ENCODE measurements at places on chromosomes 16 and 17.

DNA sequence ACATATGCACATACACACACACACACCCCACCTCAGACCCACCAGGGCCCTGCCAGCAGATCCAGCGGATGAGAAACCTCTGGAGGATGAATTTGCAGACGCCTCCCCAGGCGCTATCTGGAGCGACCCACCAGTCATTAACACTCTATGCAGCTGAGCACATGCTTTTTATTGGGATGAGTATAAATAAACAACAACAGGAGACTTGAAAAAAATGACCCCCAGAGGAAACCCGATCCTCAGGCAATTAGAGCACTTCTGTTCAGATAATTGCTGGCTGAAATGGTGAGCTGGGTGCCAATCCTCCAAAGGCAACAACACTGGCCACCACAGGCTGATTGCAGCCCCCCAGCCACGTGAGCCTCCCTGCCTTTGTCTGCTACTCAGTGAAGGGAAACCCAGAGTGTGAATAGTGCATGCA lies 32.9 kb downstream of the DYNLRB2 start:
- DNase-seq, result no peak

DNA sequence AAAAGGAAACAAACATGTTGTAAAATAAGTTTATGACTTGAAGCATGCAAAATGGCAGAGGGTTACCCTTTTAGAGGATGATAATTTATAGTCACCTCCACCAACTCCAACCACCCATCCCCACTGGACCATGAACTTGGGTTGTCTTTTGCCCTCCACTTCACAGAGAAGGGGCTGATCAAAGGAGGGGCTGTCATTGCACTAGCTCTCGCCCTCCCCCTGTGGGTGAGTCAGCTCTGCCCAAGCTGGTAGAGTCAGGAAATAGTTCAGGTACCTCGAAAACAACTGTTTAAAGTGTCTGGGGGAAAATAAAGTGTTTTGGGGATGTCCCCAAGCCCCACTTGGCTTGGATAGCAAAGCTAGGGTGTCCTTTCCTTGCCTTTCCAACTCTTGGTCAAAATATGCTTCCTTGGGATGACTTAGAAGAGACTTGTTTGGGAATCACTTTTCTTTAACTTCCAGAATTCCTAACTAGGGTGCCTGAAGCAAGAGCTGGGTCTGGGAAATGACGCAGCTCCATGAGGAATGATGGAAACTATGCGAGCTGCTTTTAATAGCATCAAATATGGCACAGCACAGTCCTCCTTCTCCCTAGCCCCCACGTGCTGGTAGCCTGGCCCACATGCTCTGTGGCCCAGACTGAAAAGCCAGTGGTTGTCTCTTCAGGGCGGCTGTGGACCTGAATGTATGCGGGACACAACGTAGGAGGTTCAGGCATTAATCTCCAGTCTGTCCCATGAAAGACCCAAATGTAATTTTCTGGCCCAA lies 40.7 kb downstream of the TBX4 start:
- no peak for DNase-seq

GRCh38 chr16:77414752-77415231 lies 20.0 kb downstream of the ADAMTS18 start:
- no peak for DNase-seq

GRCh38 chr17:46059486-46059885 lies 60.4 kb downstream of the STH start:
- DNase-seq, result no peak

DNA sequence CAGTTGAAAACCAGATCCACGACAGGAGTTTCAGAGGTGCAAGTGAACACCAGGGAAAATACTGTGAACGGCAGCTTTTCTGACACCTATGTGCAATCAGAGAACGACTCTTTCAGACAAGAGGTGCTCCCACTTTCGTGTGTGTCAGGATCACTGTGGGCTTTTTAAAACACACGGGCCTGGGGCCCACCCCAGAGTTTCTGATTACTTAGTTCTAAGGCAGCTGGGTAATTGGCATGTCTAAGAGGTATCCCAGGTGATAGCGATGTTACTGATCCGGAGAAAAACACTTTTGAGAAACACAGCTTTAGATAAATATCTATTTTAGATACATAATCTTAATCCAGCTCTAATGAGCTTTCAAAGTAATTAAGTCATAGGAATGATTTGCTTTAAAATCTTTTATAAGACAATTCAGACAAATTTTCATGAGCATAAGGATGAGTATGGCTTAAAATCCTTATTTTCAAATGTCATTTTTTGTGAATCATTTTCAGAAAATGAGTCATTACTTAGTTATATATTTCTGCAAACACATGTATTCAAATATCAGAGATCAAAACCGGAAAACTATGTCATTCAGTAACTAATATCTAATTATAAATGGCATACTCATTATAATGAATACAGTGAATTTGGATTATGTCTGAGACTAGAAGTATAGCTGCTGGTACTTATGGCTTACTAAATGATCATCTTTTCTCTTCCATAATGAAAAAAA lies 217.9 kb upstream of the PSMD7 start:
- no peak for DNase-seq

GRCh38 chr16:25087761-25088160 lies 23.8 kb upstream of the LCMT1 start:
- DNase-seq, result no peak

GRCh38 chr16:68346892-68347480 lies 36.2 kb downstream of the PRMT7 start:
- no peak for DNase-seq

- DNase-seq, result peak; percentile 75
Measured at GRCh38 chr16:3029491-3030221, 5.8 kb downstream of the THOC6 start.

- no peak for DNase-seq
Measured at GRCh38 chr16:30720694-30721093, 21.7 kb downstream of the SRCAP start.

- no peak for DNase-seq
Measured at GRCh38 chr17:18356624-18357023, 6.7 kb downstream of the SHMT1 start.

DNA sequence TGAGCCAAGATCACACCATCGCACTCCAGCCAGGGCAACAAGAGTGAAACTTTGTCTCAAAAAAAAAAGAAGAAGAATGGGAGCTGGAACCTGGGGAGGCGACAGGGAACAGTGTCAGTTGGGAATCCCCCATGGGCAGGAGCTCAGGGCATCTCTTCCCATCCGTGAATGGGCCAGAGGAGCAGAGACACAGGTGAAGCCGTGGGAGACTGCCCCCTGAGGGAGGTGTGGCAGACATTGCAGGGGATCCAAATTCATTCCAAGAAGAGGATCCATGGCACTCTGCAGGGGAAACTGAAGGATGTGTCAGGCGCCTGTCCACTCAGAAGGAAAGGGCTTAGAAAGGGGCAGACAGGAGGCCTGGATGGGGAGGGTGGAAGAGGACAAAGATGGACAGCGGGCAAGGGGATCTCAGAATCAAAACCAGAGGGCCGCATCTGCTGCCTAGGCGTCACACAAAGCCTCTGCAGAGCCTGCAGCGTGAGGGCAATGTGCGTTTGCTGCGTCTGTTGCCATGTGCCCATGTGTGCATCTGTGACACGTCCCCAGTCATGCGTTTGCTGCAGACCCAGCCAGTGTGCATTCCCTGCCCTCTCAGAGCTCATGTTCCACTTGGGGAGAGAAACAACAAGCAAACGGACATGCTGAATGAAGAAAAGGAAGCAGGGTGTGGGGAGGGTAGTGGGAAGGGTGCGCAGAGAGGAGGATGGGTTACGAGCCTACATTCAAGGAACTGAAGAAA lies 30.6 kb upstream of the TNRC6C start:
- no peak for DNase-seq

- no peak for DNase-seq
Measured at GRCh38 chr17:80737106-80738019, 192.7 kb downstream of the RPTOR start.

GRCh38 chr17:32831627-32832243 lies 45.2 kb downstream of the MYO1D start:
- no peak for DNase-seq

GRCh38 chr16:31700530-31701388 lies 172.8 kb upstream of the ZNF267 start:
- peak; percentile 88 for DNase-seq

- DNase-seq, result peak; percentile 6
Measured at GRCh38 chr16:49431040-49431439, 57.4 kb downstream of the C16orf78 start.

- DNase-seq, result peak; percentile 73
Measured at GRCh38 chr17:67390646-67391361, 13.7 kb downstream of the PITPNC1 start.

DNA sequence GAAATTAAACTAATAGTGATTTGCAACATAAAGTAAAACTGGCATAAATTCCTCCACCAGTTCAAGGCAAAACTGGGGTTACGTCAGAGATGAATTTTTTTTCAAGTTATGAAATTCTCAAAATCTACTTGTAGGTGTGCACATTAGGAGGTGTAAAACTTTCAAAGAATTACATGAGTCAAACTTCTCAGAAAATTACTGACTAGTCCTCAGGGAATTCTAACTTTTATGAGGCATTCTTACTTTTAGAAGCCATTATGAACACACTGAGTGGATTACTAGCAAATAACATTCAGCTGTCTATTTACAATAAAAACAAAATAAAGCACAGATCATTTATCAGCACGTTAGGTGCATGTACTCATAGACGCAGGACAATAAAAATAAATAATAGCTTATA lies 348.7 kb downstream of the CDH11 start:
- DNase-seq, result no peak

GRCh38 chr17:71118039-71118438 lies 948.7 kb downstream of the KCNJ2 start:
- no peak for DNase-seq

DNA sequence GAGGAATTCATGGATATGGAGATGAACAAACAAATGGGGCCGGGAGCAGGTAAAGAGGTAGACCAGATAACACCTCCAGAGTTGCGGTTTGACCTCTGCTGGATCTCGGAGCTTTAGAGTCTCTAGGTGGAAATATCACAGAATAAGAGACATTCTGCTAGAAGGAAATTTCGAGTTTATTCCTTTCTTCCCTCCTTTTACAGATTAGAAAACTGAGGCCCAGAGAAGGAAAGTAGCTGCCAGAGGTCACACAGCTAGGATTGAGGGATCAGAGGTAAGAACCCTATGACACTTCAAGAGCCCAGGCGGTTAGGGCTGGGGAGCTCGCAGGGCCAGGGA lies 7.7 kb upstream of the COL1A1 start:
- DNase-seq, result no peak

GRCh38 chr16:54424043-54424451 lies 137.5 kb upstream of the IRX3 start:
- no peak for DNase-seq

- no peak for DNase-seq
Measured at GRCh38 chr16:48317026-48317425, 68.2 kb downstream of the SIAH1 start.

- DNase-seq, result no peak
Measured at GRCh38 chr17:5488752-5489151, 2.4 kb downstream of the MIS12 start.

DNA sequence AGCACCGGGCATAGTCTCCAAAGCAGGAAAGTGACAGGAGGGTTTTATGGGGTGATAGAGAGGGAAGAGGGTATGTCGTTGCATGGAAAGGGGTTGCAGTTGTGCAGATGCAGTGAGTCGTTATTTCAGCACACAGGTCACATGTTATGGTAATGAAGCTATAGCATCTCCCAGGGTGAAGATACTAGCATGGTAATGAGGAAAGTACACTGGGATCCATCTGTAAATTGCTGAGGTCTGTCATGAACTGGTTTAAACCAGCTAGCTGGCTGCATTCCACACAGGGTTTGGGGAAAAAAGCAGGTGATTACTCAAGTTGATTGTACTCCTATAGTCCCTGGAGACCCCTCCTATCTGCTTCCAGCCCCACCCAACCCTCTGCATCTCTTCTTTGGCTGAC lies 11.7 kb downstream of the COX11 start:
- DNase-seq, result no peak

GRCh38 chr17:17077101-17077500 lies 34.8 kb downstream of the MPRIP start:
- no peak for DNase-seq

DNA sequence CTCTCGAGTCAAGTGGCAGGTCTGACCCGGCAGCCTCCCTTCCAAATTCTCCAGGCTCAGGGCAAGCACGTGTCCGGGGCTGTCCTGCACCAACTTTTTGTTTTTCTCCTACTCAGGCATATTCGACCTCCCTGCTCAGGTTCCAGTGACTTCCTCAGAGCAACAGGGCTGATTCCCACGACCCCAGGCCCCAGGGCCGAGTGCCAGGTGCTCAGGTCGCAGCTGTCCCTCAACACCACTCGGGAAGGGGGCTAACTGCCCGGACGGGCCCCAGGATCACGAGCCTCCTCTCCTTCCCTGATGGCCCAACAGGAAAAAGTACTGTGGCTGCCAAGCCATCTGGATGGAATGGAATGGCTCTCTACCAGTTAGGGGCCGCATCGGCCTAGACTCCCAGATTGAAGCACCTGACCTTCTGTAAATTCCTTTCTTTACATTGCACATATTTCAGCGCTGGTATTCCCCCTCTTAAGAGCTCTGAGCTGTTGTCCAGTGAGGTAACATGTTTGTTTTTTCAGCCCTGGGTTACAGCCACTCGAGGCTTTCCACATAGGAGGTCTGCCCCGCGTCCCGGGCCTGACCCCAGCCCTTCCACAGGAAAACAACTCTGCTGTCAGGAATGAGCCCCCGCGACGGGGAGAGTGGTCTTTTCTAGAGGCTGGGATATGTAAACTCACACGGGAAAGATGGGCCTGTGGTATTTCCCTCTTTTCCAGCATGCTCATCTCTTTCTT lies 25.0 kb downstream of the NXN start:
- DNase-seq, result no peak

DNA sequence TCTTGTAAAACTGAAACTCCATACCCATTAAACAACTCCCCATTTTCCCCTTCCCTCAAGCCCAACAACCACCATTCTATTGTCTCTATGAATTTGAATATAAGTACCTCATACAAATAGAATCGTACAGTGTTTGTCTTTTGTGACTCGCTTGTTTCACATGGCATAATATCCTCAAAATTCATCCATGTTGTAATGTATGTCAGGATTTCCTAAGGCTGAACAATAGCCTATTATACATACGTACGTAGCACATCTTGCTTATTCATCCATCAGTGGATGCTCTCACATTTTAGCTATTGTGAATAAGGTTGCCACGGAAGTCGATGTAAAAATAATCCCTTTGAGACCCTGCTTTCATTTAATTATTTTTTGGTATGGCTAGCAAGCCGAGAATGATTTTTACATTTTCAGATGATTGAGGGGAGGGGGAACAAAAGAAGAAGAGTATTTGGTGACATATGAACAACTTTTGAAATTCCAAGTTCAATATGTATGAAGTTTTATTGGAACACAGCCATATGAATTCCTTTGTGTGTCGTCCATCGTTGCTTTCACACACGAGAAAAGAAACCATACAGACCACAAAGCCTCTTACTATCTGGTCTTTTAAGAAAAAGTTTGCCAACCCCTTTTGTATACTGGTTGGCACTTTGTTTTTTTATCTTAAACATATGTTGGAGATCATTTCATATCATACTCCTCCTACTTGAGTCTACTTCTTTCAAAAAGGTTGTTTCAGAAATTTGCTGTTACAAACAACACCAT lies 371.2 kb downstream of the NPIPA8 start:
- no peak for DNase-seq

DNA sequence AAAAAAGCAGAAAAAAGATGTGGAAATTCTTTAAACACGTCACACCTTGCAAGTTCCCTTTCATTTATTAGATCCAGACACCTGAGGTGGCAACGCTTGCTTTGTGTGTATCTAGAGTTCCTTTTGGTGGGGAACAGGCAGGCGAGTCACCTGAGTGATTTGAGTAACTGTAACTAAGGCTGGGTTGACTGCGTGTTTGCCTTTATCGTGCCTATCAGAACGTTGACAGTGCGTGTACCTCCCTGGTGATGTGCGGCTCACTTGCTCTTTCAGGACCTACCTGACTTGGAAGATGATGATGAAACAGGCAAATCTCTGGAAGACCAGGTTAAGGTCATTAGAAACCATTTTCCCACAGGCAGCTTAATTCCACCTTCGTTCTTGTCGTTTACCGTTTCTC lies 12.5 kb downstream of the TAF1C start:
- no peak for DNase-seq
